EL (cell line): ENCODE measurements at places on chromosomes 11 and 22.

- DNase-seq = peak; percentile 82
Observed at GRCh38 chr11:102139081-102139498, 28.8 kb downstream of the YAP1 start.

DNA sequence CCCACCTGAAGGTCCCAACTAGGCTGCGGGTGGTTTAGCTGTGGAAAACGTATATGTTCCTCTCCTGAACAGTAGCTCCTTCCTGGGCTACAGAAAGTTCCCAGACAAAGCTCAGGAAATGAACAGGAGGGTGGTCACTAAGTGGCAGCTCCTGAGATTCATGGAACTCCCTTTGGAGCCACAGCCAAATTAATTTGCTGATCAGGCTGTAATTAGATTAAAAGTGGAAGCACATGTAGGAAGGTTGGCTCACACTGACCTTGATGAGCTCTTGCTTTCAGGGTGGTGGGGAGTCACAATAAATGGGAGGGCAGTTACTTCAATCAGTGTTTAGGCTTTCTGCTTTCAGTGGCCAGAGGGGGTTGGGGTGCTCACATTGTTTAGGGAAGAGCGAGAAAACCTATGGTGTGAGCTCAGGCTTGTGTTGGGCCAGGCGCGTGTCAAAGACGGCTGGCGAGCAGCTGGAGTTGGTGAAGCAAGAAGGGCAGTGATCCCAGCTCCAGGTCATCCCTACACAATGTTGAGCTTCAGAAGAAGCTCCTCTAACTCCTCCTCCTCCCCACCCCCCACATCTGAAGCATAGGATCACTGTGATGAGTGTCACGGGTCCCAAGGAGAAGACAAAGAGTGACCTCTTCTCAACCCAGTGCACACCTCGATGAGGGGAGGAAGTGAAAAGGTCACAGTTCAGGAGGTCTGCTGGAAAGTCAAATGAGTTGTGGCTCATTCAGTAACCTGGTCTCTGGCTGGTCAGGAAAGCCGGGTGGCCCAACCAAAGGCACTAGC, 42.5 kb downstream of the CLPB start:
- no peak for DNase-seq

DNA sequence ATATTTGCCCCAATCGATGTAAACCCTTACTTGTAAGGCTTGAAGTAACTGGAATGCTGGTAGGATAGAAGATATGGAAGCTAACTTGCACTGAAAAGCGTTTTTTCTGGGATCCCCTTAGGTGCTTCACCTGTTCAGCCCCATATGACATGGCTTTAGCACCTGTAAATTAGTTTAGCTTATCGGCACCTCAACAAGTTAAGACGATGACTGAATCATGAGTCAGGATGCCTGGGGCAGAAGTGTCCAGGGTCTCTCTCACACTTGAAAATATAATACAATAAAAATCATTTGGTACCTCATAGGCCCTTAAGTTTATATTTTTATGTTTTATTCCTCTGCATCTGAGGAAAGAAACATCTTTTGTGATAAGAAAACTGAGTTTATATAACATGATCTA, 409.2 kb upstream of the LRRC4C start:
- no peak for DNase-seq

DNA sequence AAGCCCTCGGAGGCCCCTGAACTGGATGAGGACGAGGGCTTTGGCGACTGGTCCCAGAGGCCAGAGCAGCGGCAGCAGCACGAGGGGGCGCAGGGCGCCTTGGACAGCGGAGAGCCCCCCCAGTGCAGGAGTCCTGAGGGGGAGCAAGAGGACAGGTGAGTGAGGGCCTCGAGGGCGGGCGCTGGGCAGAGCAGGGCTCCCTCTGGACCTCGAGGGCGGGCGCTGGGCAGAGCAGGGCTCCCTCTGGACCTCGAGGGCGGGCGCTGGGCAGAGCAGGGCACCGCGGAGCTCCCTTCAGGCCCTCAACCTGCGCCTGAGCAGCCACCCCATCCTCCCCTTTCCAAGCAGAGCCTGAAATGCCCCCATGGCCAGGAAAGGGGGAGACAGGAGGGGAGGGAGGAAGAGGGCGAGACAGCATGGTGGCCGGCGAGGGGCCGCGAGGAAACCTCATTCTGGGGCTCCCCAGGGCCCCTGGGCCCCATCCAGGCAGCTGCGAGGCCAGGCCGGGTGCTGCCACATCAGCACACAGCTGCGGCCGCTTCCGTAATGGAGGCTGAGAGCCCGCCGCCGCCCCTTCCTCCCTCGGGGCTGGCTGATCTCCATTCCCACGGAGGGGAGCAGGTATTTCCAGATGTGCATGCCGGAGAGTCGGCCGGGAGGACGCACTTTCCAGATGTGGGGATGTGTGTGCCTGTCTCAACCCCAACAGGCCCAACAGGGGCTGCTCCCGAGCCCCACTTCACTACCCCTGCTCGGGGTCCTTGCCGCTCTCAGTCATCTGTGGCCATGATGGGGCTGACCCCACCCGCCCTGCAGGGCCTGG, 10.0 kb downstream of the PRR33 start:
- no peak for DNase-seq

GRCh38 chr22:44289414-44290171, 23.2 kb downstream of the SHISAL1 start:
- no peak for DNase-seq

- no peak for DNase-seq
Observed at GRCh38 chr11:104820431-104820830, 77.8 kb downstream of the CASP12 start.

GRCh38 chr11:126963115-126963514, 37.5 kb downstream of the KIRREL3 start:
- no peak for DNase-seq
